ENCODE measurements at places on chromosomes 7 and 10. TPM values are rescaled to one million over a fixed set of nuclear protein-coding genes. Genes with fewer than 3 reads are reported as not detected.
A peak's percentile ranks its signal among the peaks of the same experiment; 100 is the strongest.

DNA sequence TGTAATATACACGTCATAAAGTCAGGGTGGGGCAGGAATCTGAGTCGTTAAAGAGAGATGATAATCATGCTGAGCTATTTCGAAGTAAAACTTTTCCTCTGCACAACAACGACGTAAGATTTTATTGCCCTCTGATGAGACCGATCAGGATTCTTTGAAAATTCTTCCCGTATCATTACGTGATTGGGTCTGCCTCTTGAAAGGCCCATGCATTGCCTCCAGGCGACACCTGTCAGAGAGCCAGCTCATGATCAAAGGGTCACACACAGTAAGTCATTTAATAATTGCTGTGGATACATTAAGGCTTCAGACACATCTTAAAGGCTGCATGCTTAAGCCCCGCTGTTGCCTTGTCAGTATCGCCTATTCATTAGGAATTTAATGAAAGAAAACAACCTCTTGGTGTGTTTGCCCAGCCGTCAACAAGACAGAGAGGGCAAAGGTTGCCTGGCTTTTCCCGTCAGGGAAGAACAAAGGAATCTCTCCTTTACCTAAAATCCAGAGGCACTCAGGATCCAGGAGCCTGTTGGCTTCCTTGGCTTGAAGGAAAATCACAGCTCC lies 189.0 kb upstream of the SH2B2 start:
- no peak for DNase-seq

DNA sequence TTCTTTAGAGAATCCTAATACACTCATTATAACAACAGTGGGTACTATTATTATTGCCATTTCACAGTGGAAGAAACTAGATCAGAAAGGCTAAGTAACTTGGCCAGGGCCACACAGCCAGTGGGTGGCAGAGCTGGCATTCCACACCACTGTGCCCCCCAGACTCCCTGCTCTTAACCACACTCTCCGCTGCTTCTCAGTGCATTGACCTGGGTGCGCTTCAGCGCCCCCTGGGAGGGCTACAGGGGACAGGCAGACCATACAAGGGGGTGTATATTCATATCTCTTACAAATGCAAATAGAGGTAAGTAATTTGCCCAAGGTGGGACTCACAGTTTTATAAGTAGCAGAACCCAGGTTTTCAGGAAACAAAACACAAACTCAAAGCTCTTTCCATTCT lies 77.0 kb upstream of the NMT2 start:
- peak; percentile 18 for DNase-seq

- no peak for DNase-seq
These were observed 526.7 kb upstream of the NRP1 start for GRCh38 chr10:33861016-33861704.

- DNase-seq = peak; percentile 46
These were observed 7.8 kb downstream of the C1GALT1 start for GRCh38 chr7:7190142-7190541.

DNA sequence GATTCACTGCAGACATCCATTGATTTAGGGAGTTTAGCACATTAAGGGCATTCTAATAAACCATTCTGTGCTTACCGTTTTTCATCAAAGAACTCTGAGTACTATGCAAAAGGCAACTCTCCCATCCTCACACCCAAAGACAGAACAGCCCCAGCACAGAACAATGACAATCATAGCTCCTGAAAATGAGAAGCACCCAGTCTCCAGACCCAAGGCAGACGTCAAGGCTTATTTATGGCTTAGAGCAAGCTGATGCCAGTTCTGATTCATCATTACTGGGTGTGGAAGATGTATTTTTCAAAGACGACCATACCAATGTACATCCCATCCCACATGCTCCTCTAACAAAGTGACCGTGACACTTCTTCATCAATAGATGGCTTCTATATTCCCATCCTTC lies 67.6 kb downstream of the OSBPL3 start:
- DNase-seq = no peak

NEUROG3 gene
- not detected for total RNA-seq

TAC1 gene
- total RNA-seq = not detected

- DNase-seq = no peak
These were observed 137.0 kb downstream of the CNNM2 start for GRCh38 chr10:103055105-103055504.

HSPA12A gene
- 11.0 TPM for total RNA-seq

DNA sequence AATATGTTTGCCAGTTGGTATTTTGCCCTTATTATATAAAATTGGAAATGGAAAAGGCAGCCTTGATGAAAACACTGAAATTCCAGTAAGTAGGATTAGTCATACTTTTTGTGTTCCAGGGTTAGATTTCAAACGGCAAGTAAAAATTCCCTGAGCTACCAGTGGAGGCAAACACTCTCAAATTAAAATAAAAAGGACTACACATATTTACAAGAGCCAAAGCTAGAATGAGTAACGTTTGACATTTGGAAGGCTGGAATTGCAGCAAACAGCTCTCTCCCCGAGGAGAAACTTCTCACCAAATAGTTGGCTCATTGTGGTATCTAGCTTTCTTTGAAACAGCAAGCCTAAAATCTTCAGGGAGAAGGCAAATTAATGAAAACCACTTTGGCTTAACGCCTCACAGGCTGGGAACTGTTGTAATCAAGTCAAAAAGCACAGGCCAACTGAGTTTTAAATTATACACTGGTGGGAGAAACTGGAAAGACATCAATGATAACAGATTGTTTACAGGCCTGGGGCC lies 288.4 kb downstream of the SNX13 start:
- peak; percentile 44 for DNase-seq

DNA sequence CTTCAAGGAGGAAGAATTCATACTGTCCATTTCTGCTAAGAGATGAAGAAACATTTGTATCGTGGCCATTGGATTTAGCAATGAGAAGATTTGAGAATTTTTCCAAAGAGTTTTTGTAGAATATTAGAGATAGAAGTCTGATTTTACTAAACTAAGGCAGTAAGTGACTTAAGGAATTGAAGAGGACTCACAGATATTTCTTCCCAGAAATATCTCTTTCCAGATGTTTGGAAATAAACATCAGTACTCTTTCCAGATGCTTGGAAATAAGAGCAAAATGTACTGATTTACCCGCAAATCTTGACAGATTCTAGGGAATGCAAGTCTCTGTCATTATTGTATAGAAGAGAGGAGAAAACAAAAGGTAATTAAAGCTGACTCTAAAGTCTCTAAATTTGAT lies 91.3 kb downstream of the IMMP2L start:
- no peak for DNase-seq

- no peak for DNase-seq
These were observed 41.1 kb downstream of the WIPI2 start for GRCh38 chr7:5231116-5231515.

GRCh38 chr10:117552156-117552631 lies 9.6 kb downstream of the EMX2 start:
- no peak for DNase-seq

- DNase-seq = no peak
These were observed 142.4 kb downstream of the ADCY1 start for GRCh38 chr7:45716380-45717203.

- DNase-seq = peak; percentile 55
These were observed 197.4 kb downstream of the RNLS start for GRCh38 chr10:88385601-88386203.

GRCh38 chr7:24372961-24373955 lies 89.3 kb downstream of the NPY start:
- no peak for DNase-seq

- DNase-seq = no peak
These were observed 65.9 kb upstream of the FAM133B start for GRCh38 chr7:92656121-92656520.

GRCh38 chr10:61780732-61781131 lies 118.0 kb downstream of the CABCOCO1 start:
- DNase-seq = no peak

GRCh38 chr10:36489181-36489580 lies 636.2 kb upstream of the ANKRD30A start:
- no peak for DNase-seq

GRCh38 chr10:71371750-71372166 lies 25.0 kb upstream of the CDH23 start:
- DNase-seq = no peak

- DNase-seq = peak; percentile 37
These were observed 9.9 kb upstream of the FAM180A start for GRCh38 chr7:135758531-135758932.

DNA sequence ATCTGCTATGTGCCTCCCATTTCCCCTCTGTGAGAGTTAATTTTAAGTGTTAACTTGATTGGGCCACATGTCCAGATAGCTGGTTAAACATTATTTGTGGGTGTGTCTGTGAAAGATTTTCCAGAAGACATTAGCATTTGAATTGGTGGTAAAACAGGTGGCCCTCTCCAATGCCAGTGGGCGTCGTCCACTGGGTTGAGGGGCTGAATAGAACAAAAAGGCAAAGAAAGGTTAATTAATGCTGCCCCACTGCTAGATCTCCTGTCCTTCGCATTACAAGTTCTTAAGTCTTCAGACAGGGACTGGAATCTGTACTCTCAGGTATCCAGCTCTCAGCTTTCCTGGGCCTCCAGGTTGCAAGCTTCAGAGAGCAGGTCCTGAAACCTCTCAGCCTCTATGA lies 1160.9 kb upstream of the LRRN3 start:
- DNase-seq = no peak

GRCh38 chr10:69962746-69963135 lies 89.9 kb upstream of the MACROH2A2 start:
- no peak for DNase-seq

GRCh38 chr7:139737221-139738100 lies 40.3 kb downstream of the HIPK2 start:
- DNase-seq = peak; percentile 54

- DNase-seq = no peak
These were observed 143.3 kb downstream of the CALN1 start for GRCh38 chr7:72268796-72269195.

GRCh38 chr10:62015994-62016393 lies 114.5 kb downstream of the ARID5B start:
- no peak for DNase-seq

DNA sequence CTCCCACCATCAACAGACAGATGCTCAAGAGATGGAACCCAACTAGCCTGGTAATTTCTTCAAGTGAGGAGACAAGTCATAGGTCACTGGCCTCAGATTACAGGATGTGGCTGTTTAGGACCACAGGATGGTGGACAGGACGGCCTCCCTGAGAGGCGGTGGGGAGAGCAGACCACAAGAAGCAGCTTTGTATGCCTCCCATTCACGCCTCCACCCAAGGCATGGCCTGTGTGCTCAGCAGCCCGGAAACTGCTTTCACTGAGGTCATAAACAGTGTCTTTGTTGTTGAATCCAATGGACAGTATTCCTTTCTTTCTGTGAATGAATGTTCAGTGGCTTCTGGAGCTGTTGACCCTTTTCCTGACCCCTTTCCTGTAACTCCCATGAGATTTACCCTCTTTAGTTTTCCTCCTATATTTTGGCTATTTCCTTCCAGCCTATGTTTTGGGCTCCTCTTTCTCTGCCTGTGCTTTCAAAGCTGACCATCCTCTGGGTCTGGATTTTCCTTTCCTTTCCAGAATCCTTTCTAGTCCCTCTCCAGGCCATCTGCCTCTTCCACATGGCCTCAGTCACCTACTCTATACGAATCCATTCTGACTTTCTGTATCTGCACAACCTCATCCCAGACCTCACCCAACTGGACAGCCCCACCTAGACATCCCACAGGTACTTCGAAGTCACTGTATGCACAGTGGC lies 32.4 kb upstream of the INPP5F start:
- peak; percentile 43 for DNase-seq

GRCh38 chr10:132044803-132045202 lies 20.9 kb upstream of the JAKMIP3 start:
- DNase-seq = no peak

- no peak for DNase-seq
These were observed 68.7 kb downstream of the VWA2 start for GRCh38 chr10:114307731-114308130.

DNA sequence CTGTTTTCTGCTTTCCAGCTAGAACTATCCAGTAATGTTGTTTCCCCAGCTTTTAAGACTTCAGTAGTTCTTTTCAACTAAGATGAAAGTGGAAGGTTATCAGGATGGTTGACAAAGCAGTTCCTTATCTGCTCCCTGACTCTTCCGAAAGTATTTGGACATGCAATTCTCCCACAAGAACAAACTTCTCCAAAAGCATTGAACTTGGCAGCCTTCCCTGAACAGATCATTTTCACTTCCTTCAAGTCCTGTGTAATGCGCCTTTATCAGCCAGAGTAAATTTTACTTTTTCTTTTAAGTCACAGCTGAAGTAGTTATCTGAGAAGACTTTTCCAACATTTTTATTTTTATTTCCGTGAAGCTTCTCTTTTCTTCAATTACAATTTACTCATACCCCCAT lies 39.7 kb downstream of the CDC14C start:
- DNase-seq = no peak

GRCh38 chr7:20241194-20241910 lies 24.2 kb upstream of the MACC1 start:
- peak; percentile 98 for DNase-seq

DNA sequence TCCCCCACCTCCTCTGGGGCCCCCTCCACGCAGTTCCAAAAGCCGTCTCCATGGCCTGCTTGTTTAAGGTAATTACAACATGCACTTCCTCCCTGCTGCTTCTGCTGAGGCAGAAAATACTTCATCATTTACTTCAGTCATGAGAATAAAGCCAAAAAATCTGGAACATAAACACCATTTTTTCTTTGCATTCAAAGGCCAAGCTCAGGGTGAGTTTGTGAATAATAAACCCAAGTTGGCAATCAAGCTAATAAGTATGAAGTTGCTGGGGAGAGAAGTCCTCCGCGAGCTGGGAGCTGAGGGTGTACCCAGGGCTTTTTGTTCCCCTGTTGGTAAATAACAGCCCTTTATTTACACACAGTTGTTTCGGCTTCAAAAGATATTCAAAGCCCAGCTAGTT lies 70.5 kb downstream of the FAM204A start:
- no peak for DNase-seq

LRMDA gene
- total RNA-seq = 1.6 TPM

DNA sequence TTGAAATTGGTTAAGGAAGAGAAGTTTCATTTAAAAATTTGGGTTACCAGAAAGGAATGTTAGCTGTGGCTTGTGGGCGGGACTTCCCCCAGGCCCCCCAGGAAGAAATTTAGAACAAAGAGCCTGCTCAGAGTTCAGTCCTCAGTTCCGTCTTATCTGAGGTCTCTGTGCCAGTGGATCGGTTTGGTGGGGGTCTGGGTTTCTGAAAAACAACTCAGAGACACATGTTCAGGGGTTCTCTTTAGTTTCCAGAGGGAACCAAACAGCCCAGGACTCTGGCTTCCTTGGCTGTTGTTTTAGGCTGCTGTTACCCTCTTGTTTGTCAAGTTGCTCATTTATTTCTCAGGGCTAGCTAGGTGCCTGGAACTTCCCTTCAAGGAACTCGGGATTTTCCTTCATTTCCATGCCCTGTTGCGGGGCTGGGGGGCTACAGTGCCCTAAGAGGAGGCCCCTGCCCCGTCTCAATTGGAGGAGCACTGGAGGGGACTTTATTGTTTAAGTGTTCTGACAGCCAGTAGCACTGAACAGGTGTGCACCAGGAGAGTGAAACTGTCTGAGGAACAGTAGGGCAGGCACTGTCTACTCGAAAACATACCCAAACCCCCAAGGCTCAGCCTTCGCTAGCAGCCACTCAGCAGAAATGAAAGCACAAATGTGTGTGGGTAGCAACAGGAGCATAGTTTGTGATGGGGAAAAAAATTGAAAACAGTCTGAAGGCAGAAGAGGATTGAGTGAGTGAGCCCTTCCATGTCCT lies 59.9 kb downstream of the ALOX5 start:
- no peak for DNase-seq

- no peak for DNase-seq
These were observed 71.7 kb upstream of the GPR22 start for GRCh38 chr7:107398161-107398560.

PHKG1 gene
- 1.5 TPM for total RNA-seq
